ENCODE measurements at places on chromosomes 7 and 10. TPM values are rescaled to one million over a fixed set of nuclear protein-coding genes. Genes with fewer than 3 reads are reported as not detected.

Gene STX1A
- 2.9 TPM for total RNA-seq

Gene TAF6
- 74.3 TPM for total RNA-seq

Gene TPST1
- 12.2 TPM for total RNA-seq

Gene ADCY1
- 0.04 TPM for total RNA-seq

Gene PILRA
- 2.4 TPM for total RNA-seq

DNA sequence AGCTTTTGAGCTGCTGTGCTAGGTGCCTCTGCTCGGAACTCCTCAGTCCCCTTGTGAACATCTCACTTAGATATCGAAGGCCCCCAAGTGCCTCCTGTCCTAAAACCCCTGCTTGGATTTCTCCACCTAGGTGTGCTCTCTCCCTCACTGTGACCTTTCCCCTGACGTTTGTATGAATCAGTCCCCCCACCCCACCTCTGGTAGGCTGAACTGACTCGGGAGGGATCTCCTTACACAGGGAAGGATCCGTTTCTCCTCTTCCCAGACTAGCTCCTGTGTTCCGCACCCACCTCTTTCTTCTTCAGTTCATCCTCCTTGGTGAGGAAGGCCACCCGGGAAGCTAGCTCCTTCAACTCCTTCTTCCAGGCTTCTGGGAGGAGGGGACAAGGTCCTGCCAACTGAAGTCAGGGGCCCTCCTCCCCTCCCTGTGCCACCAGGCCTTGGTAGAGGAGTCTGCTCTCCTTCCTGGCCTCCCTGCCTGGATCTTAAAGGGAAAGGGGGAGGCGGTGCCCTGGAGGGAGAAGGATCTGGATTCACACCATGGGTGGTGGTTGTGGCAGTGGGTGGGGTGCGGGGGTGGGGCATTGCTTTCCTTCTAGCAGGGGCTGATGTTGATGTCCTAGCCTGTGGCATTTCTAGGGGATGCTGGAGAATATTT is 6.8 kb downstream of the TBATA start:
- no peak for DNase-seq

DNA sequence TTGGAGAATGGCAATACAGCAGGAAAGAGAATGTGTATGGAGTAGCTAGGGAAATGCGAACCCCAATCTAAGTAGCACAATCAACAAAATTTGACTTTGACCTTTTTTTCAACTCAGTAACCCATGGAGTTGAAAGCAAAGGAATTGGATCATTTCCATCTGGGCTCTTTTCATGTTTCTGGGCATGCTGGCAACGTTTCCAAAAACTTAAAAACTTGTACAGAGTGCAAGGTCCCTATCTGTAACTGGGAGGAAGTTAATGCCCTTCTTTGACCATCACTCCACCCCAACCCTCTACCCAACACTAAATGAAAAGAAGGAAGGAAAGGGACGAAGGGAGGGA is 1.3 kb upstream of the HIBADH start:
- DNase-seq, result no peak

Data from lower leg skin (tissue), 4 donors.